ENCODE measurements at places on chromosomes 6 and 20.

DNA sequence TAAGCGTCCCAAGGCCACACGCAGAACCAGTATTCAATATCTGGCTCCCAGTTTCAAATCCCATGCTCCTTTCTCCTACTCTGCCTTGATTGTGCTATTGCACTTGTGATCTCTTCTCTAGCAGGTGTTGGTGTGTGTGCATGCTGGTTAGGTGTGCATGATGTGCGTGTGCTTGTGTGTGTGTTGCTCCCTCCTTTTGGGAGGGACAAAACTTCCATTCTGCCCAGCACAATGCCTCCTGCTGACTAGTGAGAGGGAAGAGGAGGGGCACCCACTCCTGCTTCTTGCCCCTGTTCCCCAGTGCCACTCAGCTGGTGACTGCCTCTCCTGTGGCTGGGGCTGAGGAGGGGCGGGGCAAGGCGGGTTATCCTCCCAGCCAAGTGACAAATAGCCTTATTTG, 19.7 kb downstream of the CD40 start:
- peaks cover 47% of the 10 kb centered on the region for H3K27me3 ChIP-seq
- H3K36me3 ChIP-seq, result peaks cover 9% of the 10 kb centered on the region
- no peak overlapping the region for H3K4me3 ChIP-seq
- no peak overlapping the region for H3K27ac ChIP-seq
- DNase-seq, result no peak
- H3K4me1 ChIP-seq, result peaks cover 28% of the 10 kb centered on the region

DNA sequence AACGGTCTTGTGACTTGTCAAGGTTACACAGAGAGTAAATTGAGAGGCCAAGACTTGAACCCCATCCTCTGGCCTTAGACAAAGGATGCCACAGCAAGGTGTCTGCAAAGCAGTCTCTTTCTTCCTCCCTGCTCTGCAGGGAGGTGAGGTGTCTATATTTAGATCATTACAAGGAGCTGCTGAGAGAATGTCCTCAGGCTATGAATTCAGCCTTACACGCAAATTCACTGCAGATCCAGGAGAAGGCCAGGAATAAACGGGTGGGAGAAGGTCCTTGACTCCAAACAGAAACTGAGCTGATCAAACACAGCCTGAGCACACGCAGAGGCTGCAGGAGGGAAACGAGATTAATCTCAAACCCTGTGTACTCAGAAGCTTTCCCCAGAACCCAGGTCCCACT, 48.6 kb upstream of the PTPRT start:
- no peak for DNase-seq
- no peaks in the 10 kb centered on the region for H3K36me3 ChIP-seq
- no peak overlapping the region for H3K27ac ChIP-seq
- no peak overlapping the region for H3K4me3 ChIP-seq

DNA sequence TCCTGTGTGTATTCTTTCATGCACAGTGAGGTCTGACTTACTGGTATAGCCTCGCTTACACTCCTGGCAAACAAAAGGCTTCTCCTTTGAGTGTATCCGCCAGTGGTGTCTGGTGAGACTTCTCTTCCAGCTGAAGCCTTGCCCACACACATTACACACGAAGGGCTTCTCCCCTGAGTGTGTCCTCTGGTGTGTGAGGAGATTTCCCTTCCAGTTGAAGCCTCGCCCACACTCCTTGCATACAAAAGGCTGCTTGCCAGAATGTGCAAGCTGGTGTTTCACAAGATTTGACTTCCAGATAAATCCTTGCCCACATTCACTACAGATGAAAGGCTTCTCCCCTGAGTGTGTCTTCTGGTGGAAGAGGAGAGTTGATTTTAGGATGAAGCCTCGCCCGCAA, 21.5 kb downstream of the ZNF337 start:
- H3K4me1 ChIP-seq, result peaks cover 15% of the 10 kb centered on the region
- peak overlapping the region; percentile 8 for H3K27ac ChIP-seq
- H3K36me3 ChIP-seq, result peaks cover 55% of the 10 kb centered on the region

DNA sequence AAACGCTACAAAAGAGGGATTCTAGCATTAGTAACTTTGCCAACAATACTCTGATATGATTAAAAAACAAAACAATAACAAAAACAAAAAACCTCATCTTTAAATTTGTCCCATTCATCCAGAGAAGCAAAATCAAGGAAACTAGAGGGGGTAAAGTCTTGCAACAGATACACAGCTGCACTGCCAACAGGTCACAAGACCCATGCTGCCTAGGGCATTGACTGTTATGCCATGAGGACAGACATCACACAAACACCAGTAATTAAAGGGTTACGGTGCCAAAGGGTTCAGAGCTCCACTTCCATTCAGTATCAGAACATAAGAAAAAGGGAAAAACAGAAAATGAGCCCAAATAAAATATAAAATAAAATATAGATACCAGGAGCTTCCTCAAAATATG, 1.6 kb downstream of the TBC1D20 start:
- H3K36me3 ChIP-seq, result no peaks in the 10 kb centered on the region
- peaks cover 27% of the 10 kb centered on the region for H3K4me1 ChIP-seq
- peaks cover 3% of the 10 kb centered on the region for H3K27me3 ChIP-seq
- no peak for DNase-seq

DNA sequence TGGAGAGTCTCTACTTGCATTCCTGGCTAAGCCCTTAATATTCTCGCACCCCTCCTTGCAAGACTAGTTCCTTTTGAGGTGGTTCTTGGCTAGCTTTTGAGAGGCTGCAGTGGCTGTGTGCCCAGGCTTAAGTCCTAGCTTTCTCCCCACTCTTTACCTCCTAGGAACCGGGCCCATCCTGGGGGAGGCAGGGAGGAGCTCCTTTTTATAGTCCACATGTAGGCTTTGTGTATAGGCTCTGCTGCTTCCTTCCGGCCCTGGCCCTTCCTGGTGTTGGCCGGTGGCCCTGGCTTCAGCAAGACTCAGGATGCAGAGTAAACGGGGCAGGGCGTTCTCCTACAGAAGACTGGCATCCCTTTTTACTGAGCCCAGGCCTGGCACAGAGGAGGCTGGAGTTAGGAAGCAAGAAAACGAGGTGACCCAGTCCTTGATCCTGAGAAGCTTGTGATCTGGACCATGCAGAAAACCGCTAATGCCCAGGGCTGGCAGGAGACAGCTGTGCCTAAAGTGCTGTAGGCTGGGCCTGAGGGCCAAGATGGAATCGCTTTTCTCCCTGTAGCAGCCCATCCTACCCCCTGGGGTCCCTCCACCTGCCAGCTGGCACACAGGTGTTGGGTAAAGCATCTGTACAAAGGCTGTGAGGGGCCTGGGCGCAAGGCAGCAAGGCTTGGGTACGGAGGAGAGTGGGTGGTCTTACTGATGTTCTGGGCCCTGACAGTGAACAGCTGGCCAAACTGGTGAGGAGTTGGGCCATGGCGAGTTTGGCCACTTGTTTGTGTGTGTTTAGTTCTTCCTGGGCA, 8.7 kb downstream of the PLCG1 start:
- H3K27me3 ChIP-seq, result peaks cover 21% of the 10 kb centered on the region
- H3K4me3 ChIP-seq, result peak overlapping the region; percentile 1
- peaks cover 7% of the 10 kb centered on the region for H3K36me3 ChIP-seq
- DNase-seq, result no peak
- no peak overlapping the region for H3K27ac ChIP-seq
- peaks cover 89% of the 10 kb centered on the region for H3K4me1 ChIP-seq

All from naive B cell (primary cell).